ENCODE measurements at places on chromosomes 3 and 15.

DNA sequence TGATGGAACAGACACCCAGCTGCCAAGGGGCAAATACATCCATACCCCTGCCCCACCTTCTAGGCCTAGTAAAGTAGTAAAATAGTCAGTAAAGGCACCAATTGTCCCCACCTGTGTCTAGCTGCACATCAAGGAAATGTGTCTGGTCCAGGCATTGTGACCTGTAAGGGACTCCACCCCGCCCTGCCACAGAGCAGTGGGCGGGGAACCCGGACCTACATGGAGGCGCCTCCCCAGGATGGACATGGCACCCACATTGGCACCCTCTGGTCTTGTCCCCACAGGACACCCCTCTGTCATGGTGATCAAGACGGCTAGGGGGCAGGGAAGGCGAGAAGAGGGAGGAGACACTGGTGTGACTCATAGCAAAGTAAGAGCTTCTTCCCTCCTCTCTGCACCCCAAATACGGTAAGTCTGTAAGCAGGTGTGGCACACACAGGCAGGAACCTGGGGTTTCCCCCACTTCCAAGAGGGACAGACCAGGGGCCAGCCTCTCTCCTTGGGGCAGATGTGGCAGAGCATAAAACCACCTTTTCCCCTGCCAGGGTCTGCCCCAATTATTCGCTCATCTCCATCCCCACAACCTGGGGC is 13.5 kb upstream of the LINGO1 start:
- DNase-seq = no peak

- no peak for DNase-seq
Measured at GRCh38 chr3:87267953-87268645, 8.3 kb downstream of the POU1F1 start.

GRCh38 chr3:191859531-191859930 is 398.6 kb downstream of the PYDC2 start:
- no peak for DNase-seq

GRCh38 chr15:40333922-40334492 is 6.7 kb downstream of the CCDC9B start:
- peak; percentile 48 for DNase-seq

DNA sequence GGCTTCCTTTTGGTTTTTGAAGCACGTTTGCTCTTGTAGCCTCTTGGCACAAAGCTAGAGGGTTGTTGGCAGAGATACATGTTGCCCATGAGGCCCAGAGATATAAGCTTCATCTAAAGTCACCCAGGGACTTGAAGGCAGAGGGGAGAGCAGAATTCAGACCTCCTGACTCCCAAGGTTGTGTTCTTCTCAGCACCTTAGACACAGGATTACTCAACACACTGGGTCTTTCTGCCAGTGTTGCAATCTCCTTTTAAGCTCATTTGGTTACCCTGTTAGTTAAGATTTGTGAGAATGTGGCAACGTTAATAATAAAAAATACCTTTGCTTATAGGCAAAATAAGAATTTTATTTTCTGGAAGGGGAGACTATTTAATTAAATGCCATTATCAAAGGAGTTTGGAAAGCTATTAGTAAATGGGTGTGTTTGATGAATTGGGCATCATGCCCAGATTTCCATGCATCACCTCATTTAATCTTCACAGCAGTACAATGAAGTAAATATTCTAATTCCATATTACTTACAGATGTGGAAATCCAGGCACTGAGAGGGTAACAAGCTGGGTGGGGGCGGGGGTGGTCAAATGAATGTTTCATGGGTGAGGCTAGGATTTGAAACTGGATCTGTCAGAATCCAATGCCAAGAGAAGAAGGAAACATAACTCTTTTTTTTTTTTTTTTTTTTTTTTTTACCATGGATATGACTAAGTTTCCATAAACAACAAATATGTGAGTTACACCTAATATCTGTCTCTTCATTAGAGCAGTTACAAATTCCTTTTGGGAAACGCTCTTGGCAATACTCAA is 183.3 kb downstream of the NR1D2 start:
- no peak for DNase-seq

DNA sequence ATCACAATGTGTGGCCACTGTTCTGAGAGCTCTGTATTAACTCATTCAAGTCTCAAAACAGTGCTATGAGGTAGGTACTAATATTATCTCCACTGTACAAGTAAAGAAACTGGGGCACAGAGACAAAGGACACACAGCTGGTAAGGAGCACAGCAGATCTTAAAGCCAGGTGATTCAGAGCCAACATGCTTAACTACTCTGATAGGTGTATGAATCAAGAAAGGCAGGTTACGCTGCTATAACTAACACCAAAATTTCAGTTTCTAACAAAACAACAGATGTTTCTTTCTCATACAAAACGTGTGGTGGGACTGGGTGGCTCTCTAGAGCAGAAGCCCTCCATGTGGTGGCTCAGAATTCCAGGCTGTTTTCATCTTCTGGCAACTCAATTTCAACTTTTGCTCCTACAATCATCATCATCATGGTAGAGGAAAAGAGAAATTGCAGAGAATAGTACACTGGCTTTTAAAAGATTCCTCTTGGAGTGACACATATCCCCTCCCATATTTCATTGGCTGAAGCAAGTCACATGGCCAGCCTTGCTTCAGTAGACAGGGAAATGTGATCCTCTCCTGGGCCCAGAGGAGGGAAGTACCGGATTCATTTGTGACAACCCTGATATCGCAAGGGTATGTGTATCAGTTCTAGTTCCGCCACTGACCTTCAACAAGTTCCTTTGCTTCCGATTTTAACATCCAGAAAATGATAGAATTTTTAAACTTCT is 126.2 kb upstream of the PTX3 start:
- no peak for DNase-seq
